ENCODE measurements at places on chromosomes 6 and 20. TPM values are rescaled to one million over a fixed set of nuclear protein-coding genes. Genes with fewer than 3 reads are reported as not detected.
A peak's percentile ranks its signal among the peaks of the same experiment; 100 is the strongest.

GRCh38 chr20:38393259-38393658 lies 41.9 kb downstream of the SNHG17 start:
- DNase-seq = no peak

DNA sequence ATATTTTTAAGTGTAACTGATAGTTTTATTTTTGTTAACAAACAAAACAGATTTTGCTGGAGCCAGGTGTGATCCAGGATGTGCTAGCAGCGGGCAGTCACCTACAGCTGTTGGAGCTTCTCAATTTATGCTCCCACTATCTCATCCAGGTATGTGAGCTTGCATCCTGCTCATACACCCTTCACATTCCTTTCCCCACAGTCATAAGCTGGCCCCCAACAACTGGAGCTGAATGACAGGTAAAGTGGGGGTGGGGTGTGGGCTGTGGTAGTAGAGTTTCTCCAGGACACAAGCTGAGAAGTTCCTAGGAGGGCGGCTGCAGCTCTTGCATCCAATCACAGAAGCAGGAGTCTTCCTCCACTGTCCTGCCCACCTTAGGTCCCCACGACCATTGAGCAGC lies 140.1 kb downstream of the KLHL32 start:
- no peak for DNase-seq

GRCh38 chr6:123064038-123064437 lies 68.0 kb downstream of the CLVS2 start:
- no peak for DNase-seq

- no peak for DNase-seq
These were observed 306.7 kb downstream of the PLCB1 start for GRCh38 chr20:8438748-8439147.

DNA sequence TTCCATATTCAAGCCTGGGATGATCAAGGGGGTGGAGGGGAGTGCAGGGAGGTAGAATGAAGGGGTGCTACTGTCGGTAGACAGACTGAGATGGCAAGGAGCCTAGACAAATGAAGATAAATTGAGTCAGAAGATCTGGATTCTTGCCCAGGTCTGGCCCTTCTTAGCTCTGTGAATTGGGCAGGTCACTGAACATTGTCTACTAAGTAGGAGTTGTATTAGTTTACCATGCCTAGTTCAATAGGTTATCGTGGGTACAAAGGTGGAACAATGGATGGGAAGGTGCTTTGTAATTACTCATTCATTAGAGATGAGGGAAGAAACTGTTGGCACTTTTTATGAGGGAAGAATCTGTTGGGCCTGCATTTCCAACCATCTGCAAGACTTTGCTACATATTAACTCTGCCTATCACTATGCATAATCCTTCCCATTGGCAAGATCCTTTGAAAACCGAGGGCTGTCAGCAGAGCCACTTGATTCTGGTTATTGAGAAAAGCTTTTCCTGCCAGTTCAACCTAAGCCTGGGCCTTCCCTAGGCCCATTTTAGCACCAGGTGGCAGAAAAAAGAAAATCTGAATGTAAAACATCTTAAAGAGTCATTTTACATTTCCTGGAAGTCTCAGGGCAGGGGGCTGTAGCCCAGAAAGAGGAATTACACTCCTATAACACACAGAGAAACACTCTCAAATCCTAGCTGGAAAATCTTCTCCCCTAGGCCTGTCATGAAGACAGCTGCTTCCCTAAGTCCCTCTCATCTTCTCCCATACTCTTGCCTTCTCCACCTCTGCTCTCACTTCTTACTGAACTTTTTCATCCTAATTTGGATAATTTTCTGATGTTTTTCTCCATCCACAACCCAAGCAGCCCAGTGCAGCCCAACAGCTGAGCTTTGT lies 103.5 kb downstream of the CD24 start:
- no peak for DNase-seq

DNA sequence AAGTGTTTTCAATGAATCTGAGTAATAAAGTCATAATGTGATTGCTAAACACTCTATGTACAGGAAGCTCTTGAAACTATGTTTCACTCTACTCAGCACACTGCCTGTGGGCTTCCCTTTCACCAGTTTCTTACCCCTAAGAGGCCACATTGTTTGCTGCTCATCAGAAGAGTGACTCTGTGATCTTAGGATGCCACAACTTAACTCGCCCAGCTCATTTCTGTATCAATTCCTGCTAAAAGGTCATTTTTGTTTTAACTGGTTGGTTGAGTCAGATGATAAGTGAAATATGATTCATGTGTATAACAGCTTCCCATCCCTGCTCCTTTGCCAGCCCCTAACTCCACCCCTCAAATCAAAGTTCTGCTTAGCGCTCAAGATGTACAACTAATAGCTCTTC lies 9.8 kb upstream of the NDUFAF4 start:
- DNase-seq = no peak

DNA sequence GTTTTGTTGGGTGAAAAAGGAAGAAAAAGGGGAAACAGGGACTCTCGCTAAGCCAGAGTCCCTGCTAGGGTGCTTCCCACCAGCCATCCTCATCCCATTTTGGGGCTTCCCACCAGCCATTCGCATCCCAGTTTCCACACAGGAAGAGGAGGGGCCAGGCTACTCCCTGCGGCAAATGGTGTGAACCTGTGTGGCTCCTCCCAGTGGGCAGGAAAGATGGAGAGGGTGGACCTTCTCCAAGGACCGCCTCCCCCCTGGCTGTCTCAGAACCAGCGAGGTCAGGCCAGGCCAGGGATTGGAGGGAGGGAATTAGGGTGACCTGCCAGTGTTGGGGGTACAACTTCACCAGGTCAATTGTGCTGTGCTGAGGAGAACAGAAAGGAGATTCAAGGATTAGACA lies 326.9 kb downstream of the PACRG start:
- DNase-seq = no peak

DNA sequence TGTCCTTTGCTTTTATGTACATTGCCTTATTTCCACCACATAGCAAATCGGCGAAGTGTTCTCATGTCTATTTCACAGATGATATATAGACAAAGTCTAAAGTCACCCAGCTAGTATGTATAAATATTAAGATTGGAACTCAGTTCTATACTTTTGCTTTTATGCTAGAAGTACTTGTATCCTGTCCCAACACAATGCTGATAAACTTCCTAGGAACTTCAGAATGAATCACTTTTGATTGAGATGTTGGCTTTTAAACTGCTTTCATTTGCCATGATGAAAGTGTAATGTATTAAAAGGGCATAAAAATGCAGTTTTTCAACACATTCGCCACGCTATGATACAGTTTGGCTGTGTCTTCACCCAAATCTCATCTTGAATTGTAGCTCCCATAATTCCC lies 50.8 kb downstream of the GCLC start:
- DNase-seq = no peak

- no peak for DNase-seq
These were observed 34.6 kb upstream of the NKX2-2 start for GRCh38 chr20:21548390-21549035.

- peak; percentile 75 for DNase-seq
These were observed 827 bp downstream of the E2F3 start for GRCh38 chr6:20402342-20403069.

- DNase-seq = no peak
These were observed 288.2 kb downstream of the QKI start for GRCh38 chr6:163702736-163703135.

DNA sequence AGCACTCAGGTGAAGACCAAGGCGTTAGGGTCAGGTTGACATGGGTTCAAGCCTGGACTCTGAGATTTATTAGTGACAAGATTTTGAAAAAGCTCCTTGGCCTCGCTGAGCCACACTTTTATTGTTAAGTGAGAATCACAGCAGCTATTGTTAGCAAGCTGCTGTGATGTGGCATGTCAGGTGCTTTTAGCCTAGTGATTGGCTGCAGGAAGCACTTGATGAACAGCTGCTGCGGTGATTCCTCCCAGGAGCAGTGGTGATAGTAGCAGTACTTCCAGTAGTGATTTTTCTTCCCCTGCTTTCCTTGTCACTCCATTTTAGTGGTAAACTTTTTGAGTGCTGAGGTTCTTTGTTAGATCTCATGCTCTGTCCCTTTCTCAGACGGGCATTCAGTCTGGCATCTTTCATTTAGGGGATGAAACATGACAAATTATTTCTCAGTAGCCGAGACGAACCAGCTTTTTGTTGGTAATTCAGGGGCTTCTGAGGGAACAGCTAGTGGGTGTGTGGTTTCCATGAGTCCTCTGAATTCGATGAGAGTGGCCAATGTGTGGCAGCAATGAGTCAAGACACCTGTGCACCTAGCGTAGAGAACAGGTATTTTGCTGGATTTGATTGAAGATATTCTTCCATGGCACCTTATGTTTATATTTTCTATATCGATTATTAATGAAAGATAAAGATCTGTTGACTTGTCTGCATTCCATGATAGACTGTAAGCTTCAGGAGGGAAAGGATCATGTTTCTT lies 696.7 kb downstream of the DHX35 start:
- DNase-seq = no peak

DNA sequence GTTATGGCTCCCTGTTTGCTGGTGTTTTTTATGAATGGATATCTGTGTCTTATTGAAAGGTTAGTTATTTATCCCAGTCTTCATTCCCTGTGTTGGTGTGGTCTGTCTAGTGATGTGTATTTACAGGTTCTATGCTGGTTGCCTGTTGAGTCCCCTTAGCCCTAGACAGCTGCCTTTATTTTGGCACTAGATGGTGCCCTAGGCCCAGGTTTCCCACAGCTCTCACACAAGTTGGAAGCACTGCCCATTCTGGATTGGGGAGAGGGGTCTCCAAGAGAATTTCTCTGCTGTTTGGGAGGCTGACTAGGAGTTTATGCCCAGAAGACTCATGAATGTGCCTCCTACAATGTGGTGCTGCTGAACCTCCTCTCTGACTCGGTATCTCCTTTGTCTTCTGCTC lies 12.4 kb downstream of the GRM1 start:
- DNase-seq = no peak

DNA sequence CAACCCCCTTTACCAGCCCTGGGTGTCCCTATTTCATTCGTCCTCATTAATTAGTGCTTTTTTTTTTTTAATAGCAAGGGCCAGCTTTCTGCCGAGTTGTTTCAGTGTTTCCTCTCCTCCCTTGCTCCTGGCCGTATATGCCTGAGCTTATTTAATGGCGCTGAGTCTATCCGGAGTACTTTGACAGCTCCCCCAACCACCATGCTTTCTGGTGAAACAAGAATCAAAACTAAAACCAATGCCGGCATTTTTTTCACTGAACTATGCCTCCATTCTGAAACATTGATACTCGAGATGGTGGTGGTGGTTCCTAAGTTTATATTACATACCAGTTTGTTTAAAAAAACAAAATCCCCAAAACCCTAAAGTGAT lies 1.2 kb downstream of the DCBLD1 start:
- no peak for DNase-seq

DNA sequence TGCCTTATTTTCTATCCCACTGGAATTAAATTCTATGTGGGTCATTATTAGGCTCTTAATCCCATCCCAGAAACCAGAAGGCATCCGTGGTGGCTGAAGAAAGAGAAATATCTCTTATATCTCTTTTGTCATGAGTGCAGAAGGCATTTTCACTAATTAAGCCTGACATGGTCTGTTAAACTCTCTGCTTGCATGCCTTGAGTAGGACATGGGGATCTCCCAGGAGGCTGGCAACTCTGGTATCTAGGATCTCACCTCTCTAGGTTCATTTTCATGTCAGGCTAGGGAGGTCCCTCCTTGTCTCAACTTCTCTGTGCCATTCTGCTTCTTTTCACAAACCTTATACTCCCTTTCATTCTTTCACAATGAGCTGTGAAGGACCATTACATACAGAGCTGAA lies 25.3 kb upstream of the GPR63 start:
- DNase-seq = no peak

DNA sequence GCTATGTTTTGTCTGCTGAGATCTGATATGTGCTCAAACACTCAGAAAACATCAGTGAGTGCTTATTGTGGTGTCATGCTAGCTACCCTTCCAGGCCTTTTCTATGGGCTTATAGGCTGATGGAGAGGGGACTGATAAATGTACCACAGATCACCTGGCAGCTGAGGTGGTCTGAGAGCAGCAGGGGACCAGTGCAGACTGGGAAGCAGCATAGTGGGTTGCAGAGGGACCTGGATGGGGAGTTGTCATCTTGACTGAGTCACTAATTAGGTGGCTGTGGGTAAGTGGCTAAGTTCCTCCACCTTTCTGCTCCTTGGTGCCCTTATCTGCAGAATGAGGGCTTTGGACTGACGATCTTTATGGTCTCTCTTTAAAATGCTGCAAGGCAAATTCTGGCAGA lies 2.8 kb downstream of the TMEM200A start:
- no peak for DNase-seq

The OR2B3 gene
- polyA plus RNA-seq = not detected

The FLRT3 gene
- polyA plus RNA-seq = 0.23 TPM

The BICRAL gene
- 3.9 TPM for polyA plus RNA-seq

The KCNK15 gene
- polyA plus RNA-seq = 0.70 TPM

The CCDC170 gene
- 0.66 TPM for polyA plus RNA-seq

The PHF10 gene
- 40.5 TPM for polyA plus RNA-seq

The MDFI gene
- 4.9 TPM for polyA plus RNA-seq

The SRC gene
- polyA plus RNA-seq = 9.5 TPM
